ENCODE measurements at places on chromosomes 11 and 22.

GRCh38 chr11:4641501-4641900 is 2.3 kb upstream of the OR51E1 start:
- DNase-seq, result no peak

- DNase-seq, result no peak
Measured at GRCh38 chr11:124394408-124394807, 4.4 kb downstream of the OR8B3 start.

GRCh38 chr11:70405679-70406395 is 7.5 kb downstream of the CTTN start:
- no peak for DNase-seq

- no peak for DNase-seq
Measured at GRCh38 chr22:17396516-17396915, 27.3 kb downstream of the CECR2 start.

- no peak for DNase-seq
Measured at GRCh38 chr11:63710476-63711217, 29.3 kb downstream of the RTN3 start.

GRCh38 chr11:33920838-33921613 is 29.1 kb upstream of the LMO2 start:
- no peak for DNase-seq

- DNase-seq, result no peak
Measured at GRCh38 chr22:43789452-43789851, 22.7 kb downstream of the EFCAB6 start.

- peak; percentile 13 for DNase-seq
Measured at GRCh38 chr11:26700574-26701235, 21.2 kb downstream of the SLC5A12 start.

DNA sequence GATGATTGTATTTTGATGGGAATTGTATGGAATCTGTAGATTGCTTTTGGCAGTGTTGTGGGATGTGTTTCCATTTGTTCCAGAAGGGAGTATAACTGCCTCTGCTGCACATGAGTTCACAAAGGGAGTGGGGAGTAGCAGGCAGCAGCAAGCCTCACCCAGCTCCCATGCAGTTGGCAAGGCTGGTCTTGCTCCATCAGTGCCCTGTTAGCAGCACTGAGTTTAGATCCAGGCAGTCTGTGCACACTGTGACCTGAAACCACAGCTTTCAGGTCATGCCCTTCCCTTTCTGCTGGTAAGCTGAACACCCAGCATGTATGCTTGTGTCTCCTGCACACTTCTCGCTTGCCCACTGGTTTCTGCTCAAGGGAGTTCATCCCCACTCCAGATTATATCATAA is 3.7 kb upstream of the NUCB2 start:
- no peak for DNase-seq

DNA sequence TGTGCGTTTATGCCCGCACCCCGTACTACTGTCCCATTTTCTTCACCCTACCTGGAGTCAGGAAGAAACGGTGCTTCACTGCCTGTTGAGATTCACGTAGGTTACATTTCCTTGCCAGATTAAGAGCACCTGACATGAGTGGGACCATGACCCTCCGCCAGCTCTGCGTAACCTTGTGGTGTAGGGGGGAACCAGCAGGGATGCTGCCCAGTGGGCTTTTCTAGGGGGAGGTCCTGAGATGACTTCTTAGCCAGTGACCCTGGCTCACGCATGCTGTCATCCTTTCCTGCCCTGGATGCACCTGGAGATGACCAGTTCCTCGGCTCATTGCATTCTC is 967 bp upstream of the ARVCF start:
- DNase-seq, result no peak

DNA sequence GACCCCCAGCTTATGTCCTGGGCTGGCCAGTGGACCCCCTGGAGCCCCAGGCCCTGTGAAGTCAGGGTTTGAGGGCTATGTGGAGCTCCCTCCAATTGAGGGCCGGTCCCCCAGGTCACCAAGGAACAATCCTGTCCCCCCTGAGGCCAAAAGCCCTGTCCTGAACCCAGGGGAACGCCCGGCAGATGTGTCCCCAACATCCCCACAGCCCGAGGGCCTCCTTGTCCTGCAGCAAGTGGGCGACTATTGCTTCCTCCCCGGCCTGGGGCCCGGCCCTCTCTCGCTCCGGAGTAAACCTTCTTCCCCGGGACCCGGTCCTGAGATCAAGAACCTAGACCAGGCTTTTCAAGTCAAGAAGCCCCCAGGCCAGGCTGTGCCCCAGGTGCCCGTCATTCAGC is 24.6 kb downstream of the CSF2RB start:
- DNase-seq, result no peak

DNA sequence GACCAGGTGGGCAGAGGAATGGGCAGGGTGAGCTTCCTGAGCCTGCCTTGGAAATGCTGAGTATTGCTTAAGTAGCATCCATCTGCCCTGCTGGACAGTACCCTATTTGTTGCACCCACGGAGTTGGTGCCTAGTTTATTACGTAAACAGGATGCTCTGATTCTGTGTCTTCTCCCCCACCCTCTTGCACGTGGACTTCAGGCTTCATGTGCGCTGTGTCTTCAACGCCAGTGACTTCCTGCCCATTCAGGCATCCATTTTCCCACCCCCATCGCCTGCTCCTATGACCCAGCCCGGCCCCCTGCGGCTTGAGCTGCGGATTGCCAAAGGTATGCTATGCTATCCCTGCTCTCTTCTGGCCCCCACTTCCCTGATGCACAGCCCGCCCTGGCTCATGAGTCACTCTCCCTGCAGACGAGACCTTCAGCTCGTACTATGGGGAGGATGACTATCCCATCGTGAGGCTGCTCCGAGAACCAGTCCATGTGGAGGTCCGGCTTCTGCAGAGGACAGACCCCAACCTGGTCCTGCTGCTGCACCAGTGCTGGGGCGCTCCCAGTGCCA is 5.7 kb downstream of the ZP1 start:
- peak; percentile 11 for DNase-seq

- DNase-seq, result no peak
Measured at GRCh38 chr11:72738199-72739141, 13.7 kb downstream of the ARAP1 start.

DNA sequence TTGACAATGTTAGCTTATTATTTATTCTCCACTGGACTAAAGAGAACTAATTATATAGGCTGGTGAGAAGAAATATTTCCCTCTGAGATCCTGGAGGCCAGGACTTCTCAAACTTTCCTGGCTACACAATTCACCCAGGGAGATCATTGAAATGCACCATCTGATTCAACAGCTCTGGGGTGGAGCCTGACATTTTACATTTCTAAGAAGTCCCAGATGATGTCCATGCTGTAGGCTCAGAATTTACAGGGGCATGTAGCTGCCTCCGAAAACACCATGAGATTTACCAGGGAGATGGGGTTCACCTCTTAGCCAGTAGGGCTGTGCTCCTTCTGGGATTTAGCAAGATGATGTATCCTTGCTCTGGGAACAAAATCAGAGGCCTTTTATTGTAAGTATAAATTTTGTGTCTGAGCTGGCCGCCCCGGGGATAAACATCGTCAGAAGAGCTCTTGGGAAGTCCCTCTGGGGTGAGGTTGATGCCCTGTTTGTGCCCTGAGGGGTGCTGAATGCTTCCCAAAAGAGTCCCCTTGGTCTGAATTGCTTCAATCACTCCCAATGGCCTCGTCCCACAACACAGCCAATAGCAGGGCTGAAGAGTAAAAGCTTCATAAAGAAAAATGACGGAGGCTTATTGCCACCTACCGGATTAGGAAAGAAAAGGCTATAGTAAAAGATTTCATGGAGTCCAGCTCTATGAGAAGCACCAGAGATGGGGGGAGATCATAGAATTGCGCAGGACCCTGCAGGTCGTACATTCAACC is 33.4 kb upstream of the API5 start:
- DNase-seq, result peak; percentile 68

GRCh38 chr11:111402411-111402810 is 23.3 kb upstream of the POU2AF1 start:
- no peak for DNase-seq
